ENCODE measurements at places on chromosomes 4 and X.
A peak's percentile ranks its signal among the peaks of the same experiment; 100 is the strongest.

DNA sequence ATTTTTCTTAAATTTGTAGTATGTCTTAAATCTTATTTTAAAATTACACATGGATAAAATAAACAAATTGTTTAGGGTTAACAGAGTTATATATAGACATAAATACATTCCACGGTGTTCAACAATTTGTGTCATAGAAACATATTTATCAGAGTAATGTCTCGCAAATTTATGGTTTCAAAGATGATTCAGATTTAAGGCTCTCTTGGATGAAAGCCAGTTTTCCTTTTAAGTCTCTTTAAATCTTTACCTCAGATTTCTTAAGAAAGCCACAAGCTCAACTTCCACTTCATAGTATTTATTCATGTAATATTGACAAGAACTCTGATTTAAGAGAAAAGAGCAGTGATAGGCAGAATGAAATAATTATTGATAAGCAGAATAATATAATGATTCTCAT lies 1254.8 kb upstream of the ADGRL3 start:
- DNase-seq, result no peak

DNA sequence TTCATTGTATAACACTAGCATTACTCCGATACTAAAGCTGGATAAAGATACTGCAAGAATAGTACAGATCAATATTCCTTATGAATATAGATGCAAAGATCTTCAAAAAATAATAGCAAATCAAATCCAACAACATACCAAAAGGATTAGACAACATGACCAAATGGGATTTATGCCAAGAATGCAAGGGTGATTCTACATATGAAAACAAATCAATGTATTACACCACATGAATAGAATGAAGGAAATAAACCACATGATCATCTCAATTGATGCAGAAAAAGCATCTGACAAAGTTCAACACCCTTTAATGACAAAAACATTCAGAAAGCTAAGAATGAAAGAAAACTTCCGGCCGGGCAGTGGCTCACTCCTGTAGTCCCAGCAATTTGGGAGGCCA lies 42.8 kb downstream of the CUL4B start:
- peak; percentile 66 for DNase-seq

GRCh38 chr4:57734104-57734670 lies 624.0 kb upstream of the IGFBP7 start:
- DNase-seq, result no peak

GRCh38 chr4:116469582-116469981 lies 615.8 kb downstream of the TRAM1L1 start:
- no peak for DNase-seq

DNA sequence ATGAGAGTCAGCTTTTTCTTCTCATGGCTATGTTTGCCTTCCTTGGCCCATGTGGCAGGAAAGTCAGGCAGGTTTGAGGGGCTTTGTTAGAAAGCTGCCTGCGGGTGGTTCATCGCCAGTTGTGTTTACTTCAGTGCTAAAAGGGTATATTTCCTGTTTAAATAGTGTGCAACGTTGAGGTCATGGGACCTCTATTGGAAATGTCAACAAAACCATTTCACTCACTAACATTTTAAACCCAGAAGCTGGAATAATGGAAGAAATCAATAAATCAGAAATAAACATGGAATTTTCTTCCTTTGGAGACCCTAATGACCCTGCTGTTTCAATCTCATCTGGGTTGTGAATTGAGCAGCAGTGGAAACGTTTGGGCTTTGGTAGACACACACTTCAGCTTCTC lies 185.8 kb downstream of the ANKRD50 start:
- DNase-seq, result no peak

Data from kidney glomerular epithelial cell (primary cell).